ENCODE measurements at places on chromosomes 5 and 9.
A peak's percentile ranks its signal among the peaks of the same experiment; 100 is the strongest.

DNA sequence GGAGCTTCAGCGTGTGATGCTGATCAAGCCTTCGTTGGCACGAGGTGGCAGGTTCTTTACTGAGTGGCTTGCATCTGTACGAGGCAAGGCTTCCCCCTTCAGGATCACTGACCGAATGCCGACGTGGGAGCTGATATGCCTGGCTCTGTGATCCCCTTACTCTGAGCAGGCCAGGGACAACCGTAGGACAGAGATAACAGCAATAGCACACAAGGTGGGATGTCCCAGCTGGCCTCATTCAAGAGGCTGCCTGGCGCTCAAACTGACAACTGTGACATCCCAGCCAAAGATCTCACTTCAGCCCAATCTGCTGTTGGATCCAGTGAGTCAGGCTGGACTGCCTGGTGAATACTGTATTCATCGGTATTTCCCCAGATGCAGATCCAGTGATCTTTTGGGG, 199.4 kb upstream of the PANK3 start:
- no peak for DNase-seq

- DNase-seq = no peak
Measured at GRCh38 chr5:170426786-170427185, 37.6 kb upstream of the KCNMB1 start.

- peak; percentile 57 for DNase-seq
Measured at GRCh38 chr5:90020575-90021538, 388.7 kb downstream of the CETN3 start.

GRCh38 chr9:89891591-89892304, 286.9 kb downstream of the GADD45G start:
- DNase-seq = no peak

- no peak for DNase-seq
Measured at GRCh38 chr9:103407260-103407659, 412.1 kb downstream of the CYLC2 start.

- no peak for DNase-seq
Measured at GRCh38 chr9:131517761-131518190, 13.3 kb downstream of the UCK1 start.

DNA sequence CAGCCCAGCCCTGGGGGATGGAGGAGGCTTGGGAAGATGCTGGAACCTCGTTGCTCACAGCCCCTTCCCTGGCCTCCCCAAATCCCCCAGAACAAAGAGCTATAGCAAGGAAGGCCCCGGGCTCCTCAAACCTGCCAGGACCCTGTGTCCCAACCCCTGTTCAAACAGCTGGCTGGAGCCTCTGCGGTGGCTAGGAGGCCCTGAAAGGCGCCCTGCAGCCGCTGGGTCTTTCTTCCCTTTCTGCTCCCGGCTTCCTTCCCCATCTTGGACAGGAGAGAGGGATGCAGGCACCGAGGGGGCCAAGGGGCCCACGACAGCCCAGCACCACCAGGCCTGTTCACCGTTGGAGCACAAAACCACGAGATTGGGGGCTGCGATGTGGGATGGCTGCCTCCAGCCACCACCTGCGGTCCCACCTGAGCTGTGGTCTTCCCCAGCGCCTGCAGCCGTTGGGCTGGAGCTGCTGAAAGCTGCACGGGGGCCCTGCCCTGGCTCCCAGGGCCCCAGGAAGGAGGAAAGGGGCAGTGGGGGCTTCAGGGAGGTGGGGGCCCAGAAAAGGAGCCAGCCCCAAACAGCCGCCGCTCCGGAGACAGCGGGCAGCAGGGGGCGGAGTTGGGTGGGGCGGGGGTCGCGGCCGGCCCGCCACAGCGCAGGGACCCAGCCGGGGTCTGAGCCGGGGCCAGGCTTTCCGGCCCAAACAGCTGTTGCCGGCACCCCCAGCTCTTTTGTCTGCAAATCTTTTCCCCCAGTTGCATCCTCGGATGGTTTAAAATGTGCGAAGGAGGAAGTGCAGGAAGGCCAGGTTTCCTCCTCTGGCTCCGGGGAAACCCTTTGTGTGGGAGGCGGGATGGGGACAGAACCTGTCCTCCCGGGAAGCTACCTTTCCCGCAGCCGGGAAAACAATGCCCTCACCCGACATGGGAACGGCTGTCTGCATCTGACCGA, 16.1 kb downstream of the NOTCH1 start:
- no peak for DNase-seq

DNA sequence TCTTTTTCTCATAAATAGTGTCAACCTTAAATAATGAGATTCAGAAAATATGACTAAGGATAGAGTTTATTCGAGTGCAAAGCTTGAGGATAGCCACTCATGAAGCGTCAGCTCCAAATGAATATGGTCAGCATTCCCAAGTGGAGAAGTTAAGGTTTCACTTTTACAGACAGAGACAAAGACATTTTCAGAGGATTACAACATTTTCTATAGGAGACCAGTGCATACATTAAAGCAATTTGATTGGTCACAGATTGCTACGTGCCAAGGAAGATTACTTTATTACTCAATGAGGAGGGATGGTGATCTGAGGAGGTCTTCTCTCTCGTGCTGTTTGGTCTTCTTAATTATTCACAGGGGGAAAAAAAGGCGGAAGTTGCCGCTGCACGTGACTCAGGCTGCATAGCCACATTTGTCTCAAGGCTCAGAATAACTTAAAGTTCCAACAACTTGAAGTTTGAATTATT, 60.1 kb upstream of the SPATA31C2 start:
- DNase-seq = peak; percentile 75

GRCh38 chr5:8382456-8382855, 513.5 kb downstream of the MTRR start:
- DNase-seq = no peak

DNA sequence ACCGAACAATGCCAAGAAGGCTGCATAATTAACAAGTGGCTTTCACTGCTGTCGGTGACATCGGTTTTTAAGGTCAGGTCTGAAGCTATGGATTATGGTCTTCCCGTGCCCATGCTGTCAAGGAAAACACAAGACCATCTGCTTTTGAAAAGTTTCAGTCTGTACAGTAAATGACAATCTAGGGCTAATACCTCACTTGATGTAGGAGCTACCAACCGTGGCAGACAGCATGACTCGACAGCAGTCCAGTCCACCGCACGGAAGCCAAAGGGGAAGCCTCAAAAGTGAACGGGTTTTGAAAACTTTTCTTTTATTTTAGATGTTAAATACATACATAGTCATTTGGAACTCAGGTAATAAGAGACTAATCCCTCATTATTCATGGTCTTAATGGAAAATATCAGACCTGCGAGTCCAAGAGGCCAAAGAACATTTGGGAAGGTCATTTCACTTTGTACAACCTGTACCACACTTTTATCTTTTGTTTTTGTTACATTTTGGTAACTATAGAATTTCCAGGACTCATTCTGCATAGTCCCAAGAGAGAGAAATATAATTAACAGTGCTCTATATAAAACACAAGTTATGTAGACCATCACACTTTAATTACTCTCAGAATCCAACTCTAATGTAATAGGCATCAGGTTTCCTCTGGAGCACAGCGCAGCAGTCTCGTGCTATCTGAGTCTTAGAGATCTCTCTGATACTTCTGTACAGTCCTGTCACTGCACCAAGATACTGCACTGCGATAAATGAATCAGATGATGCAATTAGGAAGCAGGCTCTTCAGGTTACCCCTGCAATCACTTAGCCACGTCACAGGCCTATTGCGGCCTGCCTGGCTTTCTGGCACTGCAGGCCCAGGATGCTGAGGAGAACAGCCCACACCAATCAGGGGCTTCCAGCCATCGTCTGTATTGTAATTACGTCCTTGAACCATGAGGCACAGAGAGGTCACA, 184.9 kb downstream of the FANCC start:
- DNase-seq = no peak

- DNase-seq = no peak
Measured at GRCh38 chr5:14962604-14963003, 91.0 kb upstream of the ANKH start.

- DNase-seq = peak; percentile 49
Measured at GRCh38 chr5:40480392-40480791, 199.3 kb upstream of the PTGER4 start.

- no peak for DNase-seq
Measured at GRCh38 chr5:124652892-124653441, 93.5 kb downstream of the ZNF608 start.

DNA sequence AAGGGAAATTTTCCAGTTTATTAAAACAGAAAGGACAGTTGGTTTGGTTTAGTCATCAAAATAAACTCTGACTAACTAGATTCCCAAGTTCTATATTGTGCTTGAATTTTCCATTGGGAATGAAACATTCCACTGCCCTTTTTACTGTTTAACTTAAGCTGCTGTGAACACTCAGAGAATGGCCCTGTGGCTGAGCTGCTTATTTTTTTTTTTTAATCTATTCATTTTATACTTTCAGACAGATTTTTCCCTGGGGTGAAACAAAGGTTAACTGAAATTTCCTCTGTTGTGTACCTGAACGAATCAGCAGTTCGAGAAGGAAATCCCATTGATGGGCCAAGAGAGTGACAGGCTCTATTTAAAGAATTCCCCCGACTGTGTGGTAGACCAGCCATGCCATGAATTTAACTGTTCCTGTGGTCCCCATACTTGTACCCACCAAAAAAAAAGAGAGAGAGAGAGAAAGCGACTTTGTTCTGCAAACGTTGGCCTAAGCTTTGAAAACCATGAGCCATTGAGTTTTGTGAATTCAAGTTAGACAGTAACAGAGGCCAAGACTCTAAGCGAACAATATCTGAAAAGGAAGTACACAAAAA, 138.7 kb upstream of the GRHPR start:
- DNase-seq = peak; percentile 79

DNA sequence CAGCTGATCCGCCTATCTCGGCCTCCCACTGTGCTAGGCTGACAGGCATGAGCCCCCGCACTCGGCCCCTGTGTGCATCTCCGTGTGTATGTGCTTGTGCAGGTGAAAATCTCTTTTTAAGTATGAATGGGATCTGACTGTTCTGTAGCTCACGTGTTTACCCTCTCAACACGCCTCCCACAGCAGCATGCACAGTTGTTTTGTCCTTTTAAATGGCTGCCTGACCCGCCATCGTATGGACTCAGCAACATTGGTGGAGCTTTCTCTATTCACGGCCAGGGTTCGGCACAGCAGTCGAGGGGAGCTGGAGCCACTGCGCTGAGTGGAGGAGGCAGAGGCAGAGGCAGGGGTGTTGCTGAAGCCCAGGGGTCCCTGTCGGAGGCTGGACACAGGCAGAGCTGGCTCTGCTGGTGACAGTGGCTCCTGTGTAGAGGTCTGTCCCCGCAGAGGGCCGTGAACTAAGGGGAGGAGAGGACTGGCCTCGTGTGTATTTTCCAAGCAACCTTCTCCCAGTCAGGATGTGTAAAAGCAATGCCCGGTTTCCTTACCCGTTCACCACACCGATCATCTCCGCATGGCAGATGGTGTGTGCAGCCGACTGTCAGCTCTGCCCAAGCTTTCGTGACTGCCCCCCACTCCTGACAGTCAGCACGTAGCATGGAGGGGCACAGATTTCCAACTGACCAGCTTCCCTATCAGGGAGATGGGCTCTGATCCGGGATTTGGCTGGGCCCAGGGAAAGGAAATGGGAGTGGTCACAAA, 37.3 kb downstream of the MRPL36 start:
- DNase-seq = no peak

- DNase-seq = no peak
Measured at GRCh38 chr9:118782790-118783463, 586.3 kb downstream of the BRINP1 start.

GRCh38 chr5:153809166-153809565, 229.5 kb downstream of the FAM114A2 start:
- DNase-seq = no peak

DNA sequence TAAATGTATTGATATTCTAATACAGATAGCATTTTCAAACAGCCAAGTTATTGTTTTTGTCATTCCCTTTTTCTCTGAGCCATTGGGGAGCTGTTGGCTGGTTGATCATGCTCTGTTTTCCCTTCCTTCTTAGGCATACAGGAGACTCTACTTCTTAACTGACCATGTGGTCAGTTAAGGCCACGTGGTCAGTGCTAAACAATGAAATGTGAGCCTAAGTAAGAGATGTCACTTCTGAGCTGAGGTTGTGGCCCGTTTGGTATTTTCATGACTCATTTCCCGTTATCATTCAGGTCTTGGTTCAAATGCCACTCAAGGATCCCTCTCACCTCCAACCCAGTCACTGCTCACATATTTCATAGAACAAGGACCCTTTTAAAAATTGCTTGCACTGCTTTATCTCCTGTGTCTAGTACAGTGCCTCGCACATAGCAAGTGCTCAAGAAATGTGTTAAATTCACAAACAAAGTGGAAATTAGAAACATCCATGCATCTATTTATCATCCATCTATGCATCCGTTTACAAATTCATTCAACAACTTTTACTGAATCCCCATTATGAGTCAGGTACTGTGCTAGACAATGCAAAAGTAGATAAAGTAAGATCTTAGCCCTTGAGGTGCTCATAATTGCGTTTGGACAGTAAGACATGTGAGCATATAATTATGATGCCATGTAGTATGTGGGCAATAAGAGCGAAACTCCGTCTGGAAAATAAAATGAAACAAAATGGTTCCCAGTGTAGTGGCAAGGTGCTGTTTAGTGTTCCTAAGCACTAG, 50.7 kb downstream of the ARRDC3 start:
- peak; percentile 80 for DNase-seq

- DNase-seq = peak; percentile 12
Measured at GRCh38 chr5:132002757-132003156, 8.7 kb downstream of the ACSL6 start.

- no peak for DNase-seq
Measured at GRCh38 chr5:133398646-133399101, 213.7 kb downstream of the FSTL4 start.

DNA sequence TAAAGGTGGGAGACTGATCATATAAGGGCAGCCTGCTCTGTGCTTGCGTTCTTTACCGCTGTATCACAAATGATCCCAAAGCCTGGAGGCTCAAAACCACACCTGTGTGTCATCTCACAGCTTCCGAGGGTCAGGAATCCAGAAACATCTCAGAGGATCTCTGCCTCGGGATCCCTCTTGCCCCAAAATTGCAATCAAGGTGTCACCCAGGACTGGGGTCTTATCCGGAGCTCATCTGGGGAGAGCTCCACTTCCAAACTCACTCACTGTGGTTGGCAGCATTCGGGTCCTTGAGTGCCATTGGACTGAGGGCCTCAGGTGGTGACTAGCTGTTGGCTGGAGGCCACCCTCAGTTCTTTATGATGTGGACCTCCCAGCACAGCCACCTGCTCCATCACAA, 26.7 kb upstream of the FCN2 start:
- DNase-seq = no peak

DNA sequence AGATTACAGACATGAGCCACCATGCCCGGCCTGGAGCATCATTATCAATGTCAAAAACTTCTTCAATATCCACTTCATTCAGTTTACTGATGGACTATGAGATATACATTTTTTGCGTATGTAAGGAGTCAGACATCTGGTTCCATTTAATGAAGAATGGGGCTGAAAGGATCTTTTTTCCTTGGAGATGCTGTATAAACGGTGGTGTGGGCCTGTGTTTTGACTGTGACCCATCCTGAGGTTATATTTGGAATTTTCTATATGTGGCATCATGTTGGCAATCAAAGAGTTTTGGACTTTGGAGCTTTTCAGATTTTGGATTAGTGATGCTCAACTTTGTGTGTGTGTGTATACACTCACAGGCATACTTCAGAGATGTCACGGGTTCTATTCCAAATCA, 85.7 kb upstream of the FBXL17 start:
- no peak for DNase-seq

DNA sequence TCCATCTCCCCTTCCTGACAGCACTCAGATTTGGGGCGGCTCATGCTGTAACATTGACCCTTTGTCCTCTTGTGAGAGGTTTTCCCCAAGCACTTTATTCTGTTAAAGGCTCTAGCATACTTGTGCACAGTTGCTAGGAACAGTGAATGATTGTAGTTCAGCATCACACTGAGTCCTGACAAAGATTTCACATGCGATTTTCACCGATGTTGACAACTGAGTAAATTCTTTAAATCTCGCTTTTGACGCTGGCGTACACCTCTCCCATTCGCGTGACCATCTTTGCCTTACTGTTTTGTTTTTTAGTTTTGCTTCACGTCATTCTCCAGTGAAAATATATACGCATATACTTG, 780 bp downstream of the CDC37L1 start:
- peak; percentile 22 for DNase-seq
